SW 1271 (cell line): ENCODE measurements at places on chromosomes 13 and 19.
A peak's percentile ranks its signal among the peaks of the same experiment; 100 is the strongest.

- DNase-seq = no peak
Observed at GRCh38 chr19:21587549-21587948, 82.1 kb downstream of the ZNF429 start.

DNA sequence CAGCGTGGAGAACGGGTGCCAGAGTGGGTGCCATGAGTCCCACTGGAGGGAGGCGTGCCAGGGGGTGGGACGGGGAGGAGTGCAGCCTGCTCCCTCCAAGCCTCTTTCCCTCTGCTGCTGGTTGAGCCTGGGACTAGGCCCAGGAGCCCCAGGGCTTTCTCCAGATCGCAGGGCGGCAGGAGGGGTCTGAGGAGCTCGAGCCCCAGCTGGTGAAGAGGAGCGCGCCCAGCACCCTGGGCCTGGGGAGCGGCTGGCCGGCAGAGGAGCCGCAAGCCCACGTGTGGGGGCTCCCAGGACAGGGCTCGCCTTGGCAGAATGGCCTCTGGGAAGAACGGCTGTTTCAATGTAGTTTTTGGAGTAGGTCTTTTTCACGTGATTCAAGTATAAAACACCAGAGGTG lies 12.2 kb upstream of the DCUN1D2 start:
- no peak for DNase-seq

DNA sequence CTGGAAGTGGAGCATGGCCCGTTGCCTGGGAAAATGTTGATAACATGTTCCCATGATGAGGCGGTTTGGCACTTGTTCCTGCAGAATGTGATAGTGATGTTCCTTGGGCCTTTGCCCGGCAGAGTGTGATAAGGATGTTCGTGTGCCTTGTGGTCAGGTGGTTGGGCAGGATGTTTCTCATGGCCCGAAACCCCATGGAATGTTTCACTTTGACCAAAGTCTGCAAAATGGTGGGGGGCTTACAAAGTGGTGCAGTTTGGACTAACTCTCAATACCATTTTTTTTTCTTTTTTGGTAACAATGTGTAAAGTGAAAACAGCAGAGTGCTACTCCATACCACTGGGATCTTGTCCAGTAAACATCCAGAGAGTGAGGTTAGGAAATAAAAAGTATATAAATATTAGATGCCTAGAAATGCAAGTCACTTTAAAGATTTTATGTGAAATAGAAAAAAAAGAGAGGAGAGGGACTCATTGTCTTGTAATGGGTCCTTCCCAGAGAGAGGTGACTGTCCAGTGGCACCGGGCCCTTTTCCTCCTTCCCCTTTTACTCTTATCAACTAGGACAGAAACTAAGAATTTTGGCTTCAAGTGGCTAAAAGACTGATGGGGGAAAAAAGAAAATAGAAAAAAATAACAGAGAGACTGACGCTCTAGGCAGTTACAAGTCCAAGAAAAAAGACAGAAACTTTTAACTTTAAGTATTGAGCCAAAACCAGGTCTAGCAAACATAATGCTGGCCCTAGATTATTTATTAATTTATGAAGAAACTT lies 5.7 kb downstream of the FPR3 start:
- no peak for DNase-seq

DNA sequence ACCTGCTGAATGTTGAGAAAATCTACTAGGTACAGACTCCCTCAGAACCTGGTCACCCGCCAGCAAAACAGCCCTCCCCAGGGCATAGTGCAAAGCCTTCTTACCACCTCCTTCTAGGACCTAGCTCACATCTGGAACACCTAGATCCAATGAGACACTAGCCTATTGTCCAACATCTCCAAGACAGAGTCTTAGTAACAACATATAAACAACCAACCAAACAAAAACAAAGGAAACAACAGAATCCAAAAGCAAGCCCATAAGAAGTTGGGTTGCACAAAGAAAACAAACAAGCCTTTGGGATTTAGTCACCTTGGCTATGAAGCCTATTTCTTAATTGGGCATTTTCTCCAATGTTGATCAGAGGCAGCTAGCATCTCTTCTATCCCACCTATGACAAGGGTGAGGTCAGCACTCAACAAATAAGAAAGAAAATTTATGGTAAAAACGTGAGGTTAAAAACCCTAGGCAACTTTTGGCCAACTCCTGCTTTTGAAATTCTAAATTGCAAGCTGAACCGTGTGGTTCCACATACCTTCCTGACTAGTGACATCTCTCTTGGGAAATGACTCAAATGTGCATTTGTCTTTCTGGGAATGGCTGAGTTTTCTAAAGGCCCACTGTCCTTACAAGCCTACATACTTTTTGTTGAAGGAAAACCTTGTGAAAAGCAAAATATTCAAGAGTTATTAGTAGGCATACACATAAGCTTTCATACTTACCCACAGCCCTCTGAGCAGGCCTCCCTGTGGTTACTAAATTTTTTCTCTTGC lies 66.7 kb downstream of the FAM216B start:
- DNase-seq = no peak

GRCh38 chr13:46374710-46375109 lies 12.3 kb downstream of the RUBCNL start:
- no peak for DNase-seq

DNA sequence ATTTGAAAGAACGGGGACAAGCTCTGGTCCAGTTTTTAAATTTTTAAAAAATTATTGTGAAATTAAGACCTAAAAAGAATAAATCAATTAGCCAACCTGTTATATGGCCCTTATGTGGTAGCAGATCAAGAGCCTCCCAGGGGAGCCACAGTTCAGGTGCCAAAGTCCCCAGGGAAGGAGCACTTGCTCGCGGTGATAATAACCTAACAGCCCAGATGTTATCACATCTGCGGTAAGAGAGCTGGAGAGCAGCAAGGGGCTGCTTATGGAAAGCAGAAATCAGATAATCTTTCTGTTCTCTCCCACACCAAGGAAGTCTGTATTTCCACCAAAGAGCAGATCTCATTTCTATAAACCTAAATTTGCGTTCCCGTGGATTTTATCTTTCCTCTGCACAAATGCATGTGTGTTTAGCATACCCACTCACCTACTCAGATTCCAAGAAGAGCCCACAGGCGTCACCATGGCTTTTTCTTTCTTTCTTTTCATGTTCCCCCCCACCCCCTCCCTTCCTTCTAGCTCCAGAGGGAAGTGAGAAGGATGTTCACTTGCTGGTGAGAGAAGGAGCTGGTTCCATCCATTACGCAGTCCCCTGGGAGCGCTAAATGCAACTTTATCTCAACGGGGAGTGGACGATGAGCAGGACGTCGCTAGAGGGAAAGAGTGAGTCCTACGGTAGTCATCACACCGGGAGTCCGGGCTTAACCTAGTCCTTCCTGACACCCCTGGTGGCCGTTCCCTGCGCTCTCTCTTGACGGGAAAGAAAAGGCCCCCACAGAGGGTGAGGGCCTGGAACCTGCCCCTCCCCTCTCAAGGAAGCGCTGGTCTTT lies 1.6 kb upstream of the POU4F1 start:
- no peak for DNase-seq

DNA sequence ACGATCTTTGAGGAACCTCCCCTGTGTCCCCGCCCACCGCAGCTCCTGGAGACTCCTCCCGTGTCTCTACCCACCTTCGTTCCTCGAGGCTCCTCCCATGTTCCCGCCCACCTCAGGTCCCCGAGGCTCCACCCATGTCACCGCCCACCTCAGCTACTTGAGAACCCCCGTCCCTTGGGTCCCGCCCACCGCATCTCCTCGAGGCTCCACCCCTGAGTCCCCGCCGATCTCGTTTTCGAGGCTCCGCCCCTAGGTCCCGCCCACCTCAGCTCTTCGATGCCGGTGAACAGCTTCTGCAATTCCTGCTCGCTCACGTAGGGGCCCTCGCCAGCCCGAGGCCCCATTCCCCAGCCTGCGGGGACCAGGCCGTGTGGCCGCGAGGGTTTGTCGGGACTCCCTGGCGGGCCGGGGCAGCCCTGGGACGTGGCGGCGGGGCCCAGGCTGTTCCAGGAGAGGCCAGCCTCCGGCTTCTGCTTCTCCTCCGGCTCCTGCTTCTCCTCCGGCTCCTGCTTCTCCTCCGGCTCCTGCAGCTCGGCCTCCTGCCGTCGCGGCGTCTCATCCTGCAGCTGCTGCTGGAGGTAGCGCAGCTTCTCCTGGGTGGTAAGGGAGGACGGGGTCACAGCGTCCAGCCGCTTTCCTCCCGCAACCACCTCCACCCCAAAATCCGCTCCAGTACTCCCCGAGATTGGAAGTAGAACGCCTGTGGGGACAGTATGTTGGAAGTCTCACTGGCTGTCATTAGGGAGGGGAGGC lies 16.7 kb downstream of the TSKS start:
- DNase-seq = no peak

GRCh38 chr19:17751912-17752273 lies 616 bp downstream of the FCHO1 start:
- no peak for DNase-seq

GRCh38 chr13:69109891-69110525 lies 997.6 kb upstream of the ATXN8OS start:
- no peak for DNase-seq

DNA sequence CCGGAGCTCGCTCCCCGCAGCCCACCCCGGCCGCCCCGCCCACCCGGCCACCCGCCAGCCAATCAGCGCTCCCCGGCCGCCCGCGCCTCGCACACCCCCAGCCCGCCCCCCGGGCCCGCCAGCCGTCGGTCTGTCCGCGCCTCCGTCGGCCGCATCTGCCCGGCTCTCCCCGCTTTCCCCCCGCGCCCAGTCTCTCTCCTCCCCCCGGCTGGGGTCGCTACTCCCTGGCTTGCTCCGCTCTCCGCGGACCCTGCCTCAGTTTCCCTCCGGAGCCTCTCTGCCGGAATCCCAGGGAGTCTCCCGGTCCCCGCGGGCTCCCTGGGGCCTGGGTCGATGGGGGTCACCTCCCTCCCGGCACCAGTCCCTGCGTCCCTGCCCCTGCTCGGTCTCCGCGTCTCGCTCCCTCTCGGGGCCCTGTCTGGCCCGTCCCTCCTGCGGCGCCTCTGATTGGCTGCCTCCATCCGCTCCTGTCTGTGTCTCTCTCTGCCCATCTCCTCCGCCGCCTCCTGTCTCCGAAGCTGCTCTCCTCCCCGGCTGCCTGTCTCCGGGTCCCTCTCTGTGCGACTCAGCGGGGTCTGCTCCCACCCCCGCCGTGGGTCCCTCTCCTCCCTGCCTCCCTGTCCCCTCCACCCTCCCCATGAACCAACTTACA lies 484 bp downstream of the IL11 start:
- peak; percentile 13 for DNase-seq

GRCh38 chr13:114017966-114018365 lies 44.1 kb upstream of the C13orf46 start:
- DNase-seq = no peak

GRCh38 chr19:4174213-4174894 lies 8.0 kb downstream of the SIRT6 start:
- no peak for DNase-seq

DNA sequence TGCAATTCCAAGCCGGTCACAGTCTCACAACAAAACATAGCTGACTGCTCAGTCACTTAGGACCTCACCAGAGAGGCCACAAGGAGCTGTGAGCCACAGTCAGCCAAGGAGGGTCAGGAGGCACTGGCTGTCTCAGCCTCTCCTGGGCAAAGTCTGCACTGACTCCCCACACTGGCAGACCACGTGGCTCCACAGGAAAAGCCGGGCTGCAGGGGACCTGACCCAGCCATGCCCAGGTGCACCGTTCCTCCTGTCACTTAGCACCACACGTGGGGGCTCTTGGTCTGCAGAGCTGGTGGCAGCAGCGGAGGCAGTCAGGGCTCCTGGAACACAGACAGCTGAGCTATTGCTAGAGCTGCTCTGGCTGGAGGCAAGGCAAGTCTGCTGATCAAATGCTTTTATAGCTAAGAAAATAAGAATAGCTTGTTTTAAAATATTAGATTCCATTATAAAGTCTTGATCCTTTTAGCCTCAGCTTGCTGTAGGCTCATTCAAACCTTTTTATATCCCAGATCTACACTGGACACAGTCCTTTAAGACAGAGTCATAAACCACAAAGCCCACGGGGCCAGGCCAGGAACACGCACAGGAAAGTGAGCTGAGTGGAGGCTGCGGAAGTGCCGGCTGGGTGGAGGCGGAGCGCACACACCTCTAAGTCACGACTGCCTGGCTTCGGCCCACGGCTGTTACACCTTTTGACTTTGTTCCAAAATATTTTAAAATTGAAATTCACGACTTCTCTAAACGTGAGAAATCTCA lies 744.1 kb downstream of the UQCRFS1 start:
- no peak for DNase-seq

DNA sequence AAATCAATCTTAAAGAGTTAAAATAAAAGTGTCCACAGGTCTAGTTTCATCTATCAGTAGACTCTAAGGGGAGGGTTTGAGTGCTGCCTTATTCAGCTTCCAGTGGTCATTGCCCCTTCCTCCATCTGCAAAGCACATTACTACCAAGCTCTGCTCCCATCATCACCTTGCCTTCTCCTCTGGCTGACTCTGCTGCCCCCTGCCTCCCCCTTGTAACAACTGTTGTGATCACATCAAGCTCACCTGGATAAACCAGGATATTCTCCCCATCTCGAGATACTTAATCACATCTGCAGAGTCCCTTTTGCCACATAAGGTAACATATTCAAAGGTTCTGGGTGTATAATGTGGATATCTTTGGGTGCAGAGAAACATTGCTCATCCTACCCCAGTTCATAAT lies 43.3 kb upstream of the GPC6 start:
- no peak for DNase-seq

DNA sequence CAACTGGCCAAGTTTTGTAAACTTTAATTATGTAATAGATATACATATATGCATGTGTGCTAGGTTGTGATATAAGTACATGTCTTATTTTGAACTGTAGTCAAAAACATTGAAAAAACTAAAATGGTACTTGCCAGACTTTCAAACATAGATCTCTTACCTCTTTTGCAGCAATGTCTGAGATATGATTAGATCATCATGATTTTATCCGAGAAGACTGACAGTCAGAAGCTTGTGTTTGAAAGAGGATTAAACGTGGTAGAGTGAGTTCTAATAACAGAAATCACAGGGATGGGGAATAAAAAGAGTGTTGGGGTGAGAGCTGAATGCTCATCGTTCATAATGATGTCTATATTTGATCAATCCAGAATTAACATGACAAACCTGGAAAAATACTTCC lies 18.2 kb upstream of the ACP7 start:
- DNase-seq = no peak

GRCh38 chr13:110341445-110342244 lies 34.6 kb downstream of the COL4A2 start:
- no peak for DNase-seq

GRCh38 chr13:105007166-105007808 lies 1528.2 kb downstream of the EFNB2 start:
- no peak for DNase-seq

DNA sequence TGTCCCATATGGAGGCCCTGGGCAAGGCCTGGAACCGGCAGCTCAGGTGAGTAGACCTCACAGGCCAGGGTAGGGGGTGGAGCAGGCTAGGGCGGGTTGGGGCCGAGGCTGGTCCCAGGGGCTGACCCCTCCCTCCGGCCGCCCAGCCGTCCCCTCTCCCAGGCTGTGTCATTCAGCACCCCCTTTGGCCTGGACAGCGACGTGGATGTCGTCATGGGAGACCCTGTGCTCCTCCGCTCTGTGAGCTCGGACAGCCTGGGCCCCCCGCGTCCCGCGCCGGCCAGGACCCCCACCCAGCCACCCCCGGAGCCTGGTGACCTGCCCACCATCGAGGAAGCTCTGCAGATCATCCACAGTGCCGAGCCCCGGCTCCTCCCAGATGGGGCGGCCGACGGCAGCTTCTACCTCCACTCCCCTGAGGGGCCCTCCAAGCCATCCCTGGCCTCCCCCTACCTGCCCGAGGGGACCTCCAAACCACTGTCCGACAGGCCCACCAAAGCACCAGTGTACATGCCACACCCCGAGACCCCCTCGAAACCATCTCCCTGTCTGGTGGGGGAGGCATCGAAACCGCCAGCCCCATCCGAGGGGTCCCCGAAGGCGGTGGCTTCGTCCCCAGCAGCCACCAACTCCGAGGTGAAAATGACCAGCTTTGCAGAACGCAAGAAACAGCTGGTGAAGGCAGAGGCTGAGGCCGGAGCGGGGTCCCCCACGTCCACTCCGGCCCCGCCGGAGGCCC lies 16.0 kb downstream of the CAMSAP3 start:
- no peak for DNase-seq
